ENCODE measurements at places on chromosomes 4 and X.

DNA sequence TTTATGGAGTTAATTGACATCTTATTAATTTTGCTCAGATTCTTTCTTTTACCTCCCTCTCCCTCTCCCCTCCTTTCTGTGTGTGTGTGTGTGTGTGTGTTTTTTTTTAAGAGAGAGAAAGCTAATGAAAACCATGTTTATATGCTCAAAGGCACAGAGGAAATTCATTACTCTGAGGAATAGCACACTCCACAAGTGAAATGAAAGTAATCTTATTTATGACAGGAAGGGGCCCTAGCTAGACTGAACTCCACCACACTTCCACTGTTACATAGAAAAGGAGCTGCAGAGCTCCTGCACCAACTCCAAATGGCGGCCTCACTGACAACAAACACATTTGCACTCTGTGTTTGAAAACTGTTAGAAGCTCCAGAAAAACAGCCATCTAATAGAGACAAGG is 150.6 kb downstream of the RASL11B start:
- no peak for DNase-seq

GRCh38 chr4:3672465-3672831 is 93.7 kb upstream of the ADRA2C start:
- DNase-seq, result no peak

DNA sequence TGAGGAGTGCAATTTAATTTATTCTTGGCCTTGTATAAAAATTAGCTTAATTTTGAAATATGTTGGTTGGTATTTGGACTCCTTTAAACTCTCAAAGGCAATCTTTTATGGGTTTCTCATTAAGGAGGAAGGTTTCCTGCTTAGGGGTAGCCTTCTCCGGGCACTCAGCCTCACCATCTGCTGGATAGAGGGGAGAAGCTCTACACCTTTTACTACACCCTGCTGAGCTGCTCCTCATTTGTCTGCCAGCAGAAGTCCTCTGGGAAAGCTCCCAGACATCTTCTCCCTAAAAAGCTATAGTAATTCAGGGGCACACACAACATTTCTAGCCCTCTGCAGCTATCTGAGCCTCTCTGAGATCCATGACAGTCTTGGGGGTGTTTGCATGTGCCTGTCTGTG is 179.1 kb downstream of the SOWAHB start:
- no peak for DNase-seq

GRCh38 chr4:150418757-150419410 is 163.1 kb upstream of the MAB21L2 start:
- DNase-seq, result no peak

DNA sequence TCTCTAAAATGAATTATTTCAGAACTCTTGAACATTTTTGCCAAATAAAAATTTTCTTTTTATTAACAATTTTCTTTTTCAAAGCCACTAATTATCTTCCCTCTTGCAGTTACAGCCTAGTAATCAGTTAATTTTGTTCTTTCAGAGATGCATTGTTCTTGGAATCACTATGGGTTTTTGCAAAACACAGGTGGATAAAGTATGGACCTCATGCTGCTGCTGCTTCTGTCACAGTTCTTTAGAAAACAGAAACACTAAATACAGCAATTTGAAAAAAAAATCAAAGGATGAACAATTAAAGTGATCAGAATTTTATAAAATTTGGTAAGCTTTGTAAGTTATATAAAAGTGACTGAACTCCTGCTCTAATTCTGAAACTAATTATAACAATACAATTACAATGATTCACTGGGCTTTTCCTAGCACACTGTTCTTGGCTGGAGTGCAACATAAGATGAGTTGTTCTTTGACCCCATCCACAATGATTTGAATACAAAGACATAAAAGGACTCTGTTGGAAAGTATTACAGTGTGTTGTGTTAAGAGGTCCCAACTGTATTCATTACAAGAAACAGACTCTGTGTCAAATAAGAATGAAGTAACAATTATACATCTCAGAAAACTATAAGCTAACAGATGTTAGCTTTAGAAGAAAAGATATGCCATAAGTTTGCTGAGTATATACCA is 59.4 kb upstream of the GK2 start:
- no peak for DNase-seq

DNA sequence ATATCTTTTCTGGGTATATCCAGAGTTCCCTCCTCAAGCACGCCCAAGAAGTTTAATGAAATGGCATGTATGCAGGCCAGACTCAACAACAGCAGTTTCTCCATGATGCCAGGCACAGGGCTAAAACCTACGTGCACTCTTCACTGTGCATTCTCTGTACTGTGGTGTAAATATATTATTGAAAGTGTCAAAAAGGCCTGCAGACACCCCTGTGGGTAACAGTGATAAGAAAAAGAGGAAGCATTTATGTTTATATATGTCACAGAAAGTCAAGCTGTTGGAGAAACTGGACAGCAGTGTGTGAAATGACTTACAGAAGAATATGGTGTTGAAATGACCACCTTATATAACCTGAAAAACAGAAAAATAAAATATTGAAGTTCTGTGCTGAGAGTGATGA is 29.6 kb upstream of the DCAF8L1 start:
- DNase-seq, result no peak

DNA sequence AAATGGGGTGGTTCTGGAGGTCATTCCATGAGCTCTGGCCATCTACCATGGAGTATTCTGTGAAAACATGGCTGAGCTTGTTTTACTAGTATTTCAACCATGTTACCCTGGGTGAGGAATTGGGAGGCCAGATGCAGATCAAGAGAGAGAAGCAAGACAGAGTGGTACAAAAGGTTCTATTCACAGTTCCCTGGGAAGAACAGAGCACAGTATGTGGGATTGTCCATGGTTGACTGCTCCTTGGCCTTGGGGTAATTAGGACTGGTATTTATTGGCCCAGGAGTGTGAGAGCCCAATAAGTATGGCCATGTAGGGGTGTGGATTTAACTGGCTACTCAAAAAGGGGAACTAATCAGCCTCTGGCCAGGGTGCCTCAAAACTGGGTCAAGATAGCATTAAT is 239.7 kb upstream of the GATB start:
- DNase-seq, result no peak

GRCh38 chr4:80035336-80035735 is 37.7 kb downstream of the ANTXR2 start:
- peak; percentile 1 for DNase-seq

DNA sequence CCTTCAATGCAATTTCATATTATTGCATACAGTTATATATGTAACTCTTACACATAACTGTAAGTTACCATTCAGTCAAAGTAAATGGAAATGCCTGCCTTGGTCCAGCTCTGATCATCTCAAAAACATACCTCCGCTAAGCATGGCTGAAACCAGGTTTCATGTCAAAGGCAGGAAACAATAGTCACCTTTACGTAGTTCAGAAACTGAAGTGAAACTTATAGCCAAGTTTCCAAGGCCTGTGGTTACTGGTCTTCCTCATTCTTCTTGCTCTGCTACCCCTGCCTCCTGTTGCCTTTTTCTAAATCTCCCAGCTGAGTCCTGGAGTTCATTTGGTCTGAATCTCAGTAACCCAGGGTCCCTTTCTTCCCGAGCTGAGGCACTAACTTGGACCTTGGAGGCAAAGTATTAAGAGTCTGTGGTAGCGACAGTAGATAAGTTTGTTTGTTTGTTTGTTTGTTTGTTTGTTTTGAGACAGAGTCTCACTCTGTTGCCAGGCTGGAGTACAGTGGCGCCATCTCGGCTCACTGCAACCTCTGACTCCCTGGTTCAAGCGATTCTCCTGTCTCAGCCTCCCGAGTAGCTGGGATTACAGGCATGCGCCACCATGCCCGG is 30.8 kb downstream of the DAPP1 start:
- DNase-seq, result no peak

GRCh38 chrX:7346021-7346420 is 198.1 kb upstream of the PUDP start:
- no peak for DNase-seq

DNA sequence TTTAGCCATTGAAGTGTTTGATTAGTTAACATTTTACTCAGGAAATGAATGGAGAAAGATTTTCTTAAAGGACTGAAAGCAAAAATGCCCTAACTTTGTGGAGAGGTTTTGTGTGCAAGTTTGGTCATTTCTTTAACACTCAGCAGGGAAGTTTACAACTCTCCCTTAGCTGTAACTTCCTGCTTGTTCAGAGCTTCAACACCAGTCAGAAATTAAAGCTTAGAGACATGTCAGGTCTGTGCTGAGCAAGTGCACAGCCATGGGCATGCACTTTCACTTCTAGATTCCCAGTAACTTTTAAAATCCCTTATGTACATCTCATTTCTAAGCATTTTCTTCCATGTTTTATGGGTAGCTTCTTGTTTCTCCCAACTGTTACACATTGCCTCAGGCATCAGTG is 326.0 kb downstream of the ACTRT1 start:
- no peak for DNase-seq

DNA sequence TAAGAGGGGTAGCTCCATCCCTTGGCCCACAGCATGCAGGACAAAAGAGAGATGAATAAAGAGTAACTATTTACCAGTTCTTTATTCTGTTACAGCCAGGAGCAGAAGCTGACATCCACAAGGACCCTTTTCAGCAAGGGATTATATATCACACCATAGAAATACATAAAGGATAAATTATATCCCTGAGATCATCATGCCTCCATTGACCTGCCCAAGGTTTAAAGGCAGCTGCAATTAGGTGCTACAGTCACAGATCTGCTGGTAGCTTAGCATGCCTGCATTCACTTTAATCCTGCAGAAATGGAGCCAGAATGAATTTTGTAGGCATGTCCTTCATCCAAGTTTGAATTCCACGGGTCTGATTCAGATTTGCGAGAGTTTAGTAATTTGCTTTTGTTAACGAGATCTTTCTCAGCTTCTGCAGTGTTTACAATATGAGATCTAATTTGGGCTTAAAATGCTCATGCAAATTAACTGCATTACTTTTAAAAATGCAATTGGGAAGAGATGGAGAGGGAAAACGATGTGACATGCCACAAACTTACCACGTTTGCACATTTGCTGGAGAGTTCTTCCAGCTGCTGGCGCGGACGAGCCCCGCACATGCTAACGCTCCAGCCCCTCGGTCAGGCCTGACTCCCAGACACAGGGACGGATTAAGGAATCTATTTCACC is 327.0 kb upstream of the NOCT start:
- no peak for DNase-seq

DNA sequence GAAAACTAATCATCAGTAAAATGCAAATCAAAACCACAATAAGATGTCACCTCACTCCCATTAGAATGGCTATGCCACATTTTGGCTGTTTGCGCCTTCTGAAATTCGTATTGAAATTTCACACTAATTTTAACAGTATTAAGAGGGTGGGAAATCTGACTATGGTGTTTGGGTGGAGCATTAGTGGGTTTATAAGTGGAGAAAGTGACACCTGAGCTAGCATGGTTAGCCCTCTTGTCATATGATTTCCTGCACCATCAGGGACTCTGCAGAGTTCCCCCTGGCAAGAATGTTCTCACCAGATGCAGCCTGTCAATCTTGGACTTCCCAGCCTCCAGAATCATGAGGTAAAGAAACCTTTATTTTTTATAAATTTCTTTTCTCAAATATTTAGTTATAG is 31.6 kb upstream of the BRWD3 start:
- no peak for DNase-seq

GRCh38 chr4:129254526-129254925 is 158.6 kb downstream of the C4orf33 start:
- DNase-seq, result no peak

DNA sequence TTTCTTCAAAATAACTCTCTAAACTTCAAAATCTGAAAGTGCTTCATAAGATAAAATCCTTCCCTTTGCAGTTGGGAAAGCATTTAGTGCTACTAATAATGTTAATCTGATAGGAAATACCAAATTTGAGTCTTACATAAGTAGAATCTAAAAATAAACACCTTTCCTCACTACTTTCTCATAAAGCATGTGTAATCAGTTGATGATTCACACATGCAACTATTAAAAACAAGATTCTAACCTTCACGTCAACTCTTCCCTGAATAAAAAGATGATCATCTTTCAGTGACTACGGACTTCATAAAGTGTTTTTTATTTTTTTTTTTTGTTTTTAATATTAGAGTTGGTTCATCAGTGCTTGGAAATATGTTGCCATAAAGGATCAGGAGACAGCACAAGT is 172.6 kb downstream of the ACTRT1 start:
- DNase-seq, result no peak

DNA sequence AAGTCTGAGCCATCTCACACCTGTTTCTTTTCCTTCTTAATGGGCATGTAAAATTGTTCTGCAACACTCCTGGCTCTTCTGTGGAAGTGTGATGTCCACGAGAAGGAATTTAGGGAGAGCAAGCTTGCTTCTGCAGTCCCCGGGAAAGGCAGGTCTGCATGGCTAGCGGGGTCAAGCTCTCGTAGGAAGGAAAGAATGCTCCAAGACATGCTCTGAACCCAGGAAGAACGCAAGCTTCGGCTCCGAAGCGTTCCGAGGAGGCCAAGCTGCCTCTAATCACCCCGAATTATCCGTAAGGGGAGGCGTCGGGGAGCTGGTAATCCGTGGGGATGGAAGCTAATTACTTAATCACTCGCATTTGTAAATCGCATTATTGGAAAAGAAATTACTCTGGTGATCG is 177.7 kb downstream of the CRLF2 start:
- DNase-seq, result no peak

- no peak for DNase-seq
Measured at GRCh38 chrX:80022363-80023031, 7.9 kb downstream of the TBX22 start.

GRCh38 chr4:74378573-74378972 is 13.6 kb downstream of the EREG start:
- no peak for DNase-seq

GRCh38 chrX:147072747-147073146 is 258.2 kb upstream of the CXorf51A start:
- no peak for DNase-seq

DNA sequence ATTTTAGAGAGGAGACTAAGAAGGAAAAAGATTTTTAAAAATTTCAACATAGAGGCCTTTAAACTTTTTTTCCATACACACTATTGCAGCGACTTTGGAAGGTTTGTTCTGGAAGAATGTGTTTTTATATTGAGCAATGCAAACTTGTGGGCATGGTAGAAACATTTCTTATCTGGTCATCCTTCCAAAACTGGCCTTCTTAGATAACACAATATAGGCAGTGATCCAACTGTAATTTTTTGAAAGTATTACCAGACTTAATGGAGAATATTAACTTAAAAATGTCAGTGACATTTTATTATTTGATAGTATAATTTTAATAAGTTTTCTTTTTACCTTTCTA is 25.6 kb downstream of the FHDC1 start:
- no peak for DNase-seq

DNA sequence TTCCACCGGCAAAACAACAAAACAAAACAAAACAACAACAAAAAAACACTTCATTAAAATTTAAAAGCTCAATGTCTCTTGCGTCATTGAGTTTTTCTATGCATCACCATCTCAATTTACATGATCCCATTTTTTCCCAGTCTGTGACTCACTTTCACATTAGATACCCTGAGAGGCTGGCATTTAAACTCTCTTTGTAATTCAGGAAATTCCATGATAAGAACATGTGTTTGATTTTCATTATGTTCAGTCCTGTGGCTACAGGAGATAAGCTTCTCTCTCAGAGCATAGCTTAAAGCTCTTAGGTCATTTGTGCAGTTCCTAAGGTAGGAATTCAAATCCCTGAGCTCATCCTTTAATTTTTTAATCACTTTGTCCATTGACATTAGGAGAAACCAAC is 104.6 kb downstream of the NBDY start:
- no peak for DNase-seq

GRCh38 chr4:17448689-17449088 is 63.2 kb downstream of the QDPR start:
- DNase-seq, result no peak

- DNase-seq, result no peak
Measured at GRCh38 chr4:15720851-15721250, 18.0 kb downstream of the BST1 start.

- DNase-seq, result no peak
Measured at GRCh38 chr4:150321113-150321512, 242.9 kb downstream of the DCLK2 start.

GRCh38 chrX:118324588-118324987 is 21.3 kb upstream of the WDR44 start:
- no peak for DNase-seq

Data from HuH-7 (cell line).